ENCODE measurements at places on chromosomes 12 and 14.

- no peak for DNase-seq
These were observed 38.1 kb downstream of the ESRRB start for GRCh38 chr14:76413962-76414600.

- DNase-seq, result peak; percentile 62
These were observed 78.6 kb upstream of the TBX3 start for GRCh38 chr12:114762490-114763110.

- no peak for DNase-seq
These were observed 183.4 kb downstream of the KIF26A start for GRCh38 chr14:104321802-104322130.

DNA sequence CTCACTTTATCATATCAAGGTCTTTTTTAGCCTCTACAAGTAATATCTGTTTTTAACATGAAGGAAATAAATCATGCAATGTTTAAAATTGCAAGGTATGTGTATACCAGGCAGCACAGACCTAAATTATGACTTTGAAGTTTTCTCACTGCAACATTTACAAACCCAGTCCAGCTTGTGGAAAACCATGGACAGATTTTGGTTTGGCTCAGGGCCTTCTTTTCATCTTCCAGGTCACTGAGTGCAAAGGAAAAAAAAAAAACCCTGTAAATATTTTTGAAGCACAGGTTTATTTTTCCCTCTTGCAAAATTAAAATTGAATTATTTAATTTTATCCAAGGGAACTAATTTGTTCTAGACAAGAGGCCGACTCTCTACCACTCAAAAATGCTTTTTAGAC is 13.8 kb downstream of the MGP start:
- DNase-seq, result no peak

- DNase-seq, result peak; percentile 40
These were observed 668 bp downstream of the APPL2 start for GRCh38 chr12:105235281-105235731.

GRCh38 chr12:47819138-47819895 is 386 bp downstream of the HDAC7 start:
- DNase-seq, result no peak

- no peak for DNase-seq
These were observed 36.4 kb downstream of the ANKS1B start for GRCh38 chr12:99948370-99948769.

DNA sequence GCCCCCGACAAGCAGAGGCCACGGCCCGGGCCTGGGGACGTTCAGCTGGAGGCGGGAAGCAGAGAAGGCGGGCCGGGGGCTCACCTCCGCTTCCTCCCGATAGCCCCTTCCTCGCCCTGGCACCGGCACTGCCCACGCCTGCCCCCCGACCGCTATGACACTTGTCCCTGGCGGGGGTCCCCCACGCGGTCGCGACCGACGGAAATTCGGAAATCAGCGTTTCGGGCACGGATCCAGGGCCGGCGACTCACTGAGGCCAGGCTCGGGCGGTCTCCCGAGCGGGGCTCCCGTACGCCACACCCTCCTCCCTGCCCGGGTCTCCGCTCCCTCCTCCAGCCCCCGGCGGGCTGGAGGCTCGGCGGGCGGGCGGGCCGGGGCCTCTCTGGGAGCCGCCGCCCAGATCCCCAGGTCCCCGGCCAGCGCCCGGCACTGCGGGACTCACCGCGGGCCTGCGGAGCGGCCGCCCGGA is 581 bp downstream of the PITPNM2 start:
- peak; percentile 36 for DNase-seq

DNA sequence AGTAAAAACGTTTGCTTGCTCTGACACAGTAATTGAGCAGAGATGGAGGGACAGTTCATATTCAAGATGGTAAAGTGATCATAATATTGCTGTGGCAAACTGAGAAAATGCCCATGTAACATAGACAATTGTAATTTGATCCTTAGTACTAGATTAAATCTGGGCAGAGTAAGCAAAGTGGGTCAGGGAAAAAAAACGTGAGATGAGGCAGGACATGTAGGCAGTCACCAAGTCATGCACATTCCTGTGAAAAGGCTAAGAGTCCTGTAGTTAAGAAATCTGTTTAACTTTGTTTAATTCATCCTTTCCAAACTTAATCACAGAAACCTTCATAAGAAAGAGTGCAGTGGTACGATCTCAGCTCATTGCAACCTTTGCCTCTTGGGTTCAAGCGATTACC is 16.1 kb downstream of the BTBD7 start:
- DNase-seq, result no peak

DNA sequence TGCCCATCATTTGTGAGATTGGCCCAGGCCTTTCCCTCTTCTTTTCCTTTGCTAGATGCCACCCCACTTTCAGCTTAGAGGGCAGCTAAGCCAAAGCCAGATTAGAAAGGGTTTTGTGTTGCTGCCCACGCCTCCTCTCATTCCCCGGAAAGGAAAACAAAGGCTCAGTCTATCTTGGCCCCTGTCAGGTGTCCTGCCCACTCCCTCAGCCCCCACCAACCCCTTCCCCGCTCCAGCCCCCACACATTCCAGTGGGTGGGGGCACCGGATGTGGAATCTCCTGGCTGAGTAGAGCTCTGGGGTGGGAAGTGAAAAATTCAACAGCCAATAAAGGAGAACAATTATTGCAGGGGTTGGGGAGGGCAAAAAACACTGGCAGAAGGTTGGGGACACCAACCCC is 2.2 kb downstream of the BLOC1S1 start:
- no peak for DNase-seq

DNA sequence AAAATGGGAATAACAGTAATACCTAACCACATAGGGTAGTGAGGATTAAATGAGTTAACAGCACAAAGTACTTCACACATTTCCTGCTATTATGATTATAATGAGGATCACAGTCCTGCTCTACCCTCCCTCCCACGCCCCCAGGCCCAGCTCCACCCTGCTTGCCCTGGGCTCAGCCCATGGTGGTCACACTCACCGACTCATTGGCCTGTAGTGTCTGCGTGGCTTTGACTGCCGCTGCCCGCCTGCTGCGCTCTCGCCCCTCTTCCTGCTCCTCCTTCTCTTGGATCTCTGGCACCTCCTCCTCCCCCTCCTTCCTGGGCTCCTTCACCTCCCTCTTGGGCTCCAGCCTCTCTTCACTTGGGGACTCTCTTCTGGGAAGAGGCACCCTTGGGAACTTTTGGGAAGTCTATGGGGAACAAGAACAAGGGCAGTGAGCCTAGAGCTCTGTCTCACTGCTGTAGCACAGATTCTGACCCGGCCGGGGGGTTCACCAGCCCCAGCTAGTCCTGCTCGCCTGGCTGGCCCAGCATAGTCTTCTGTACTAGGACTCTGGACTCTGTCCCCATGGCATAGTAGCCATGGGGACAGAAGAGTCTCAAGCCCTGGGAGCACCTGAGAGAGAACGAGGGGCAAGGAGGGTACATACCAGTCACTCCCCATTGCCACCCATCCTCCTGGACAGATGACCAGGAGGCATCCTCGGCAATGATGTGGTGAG is 7.1 kb upstream of the PNMA1 start:
- DNase-seq, result no peak

DNA sequence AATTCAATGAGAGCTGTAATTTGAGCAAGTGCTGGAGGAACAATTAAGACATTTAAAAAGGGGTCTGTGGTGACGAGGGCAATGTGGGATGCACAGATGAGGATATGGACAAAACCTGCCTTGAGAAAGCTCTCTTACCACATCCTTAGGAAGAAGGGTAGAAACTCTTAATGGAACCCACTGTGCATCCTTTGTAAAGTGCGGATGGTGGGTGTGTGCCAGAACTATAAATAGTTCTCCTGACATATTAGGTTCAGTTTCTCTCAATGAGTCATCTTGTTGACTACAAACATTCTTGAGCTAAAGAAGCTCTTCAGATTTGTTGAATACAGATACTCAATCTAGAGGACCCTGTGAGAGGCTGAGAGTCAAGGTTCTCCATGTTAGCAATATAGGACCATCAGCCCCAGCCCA is 106.1 kb upstream of the ANO4 start:
- DNase-seq, result no peak

- DNase-seq, result peak; percentile 61
These were observed 22.3 kb upstream of the P2RX7 start for GRCh38 chr12:121110211-121110940.

- DNase-seq, result no peak
These were observed 33.9 kb downstream of the ACTN1 start for GRCh38 chr14:68945190-68945584.

DNA sequence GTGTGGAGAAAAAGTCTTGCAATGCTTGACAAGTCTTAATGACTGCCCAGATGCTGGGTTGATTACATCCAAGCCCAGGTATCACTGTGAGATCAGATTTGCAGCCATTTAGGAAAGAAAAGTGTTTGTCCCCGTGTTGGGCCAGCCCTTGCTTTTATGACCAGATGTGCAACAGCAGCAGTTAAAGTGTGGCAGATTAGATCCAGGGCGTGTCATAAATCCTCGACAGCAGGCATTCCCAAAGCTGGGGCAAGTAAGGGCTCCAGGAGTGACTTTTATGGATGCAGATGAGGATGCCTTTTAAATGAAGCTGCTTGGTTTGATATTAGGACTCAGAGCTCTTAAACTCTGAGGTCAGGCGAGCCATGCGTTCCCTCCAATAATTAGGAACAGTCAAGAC is 1.7 kb downstream of the SMOC1 start:
- no peak for DNase-seq

Measured in fibroblast of skin of right biceps (primary cell).